ENCODE measurements at places on chromosomes 12 and 14. TPM values are rescaled to one million over a fixed set of nuclear protein-coding genes. Genes with fewer than 3 reads are reported as not detected.

GRCh38 chr12:8664228-8664913 is 1.7 kb upstream of the MFAP5 start:
- DNase-seq: no peak

DNA sequence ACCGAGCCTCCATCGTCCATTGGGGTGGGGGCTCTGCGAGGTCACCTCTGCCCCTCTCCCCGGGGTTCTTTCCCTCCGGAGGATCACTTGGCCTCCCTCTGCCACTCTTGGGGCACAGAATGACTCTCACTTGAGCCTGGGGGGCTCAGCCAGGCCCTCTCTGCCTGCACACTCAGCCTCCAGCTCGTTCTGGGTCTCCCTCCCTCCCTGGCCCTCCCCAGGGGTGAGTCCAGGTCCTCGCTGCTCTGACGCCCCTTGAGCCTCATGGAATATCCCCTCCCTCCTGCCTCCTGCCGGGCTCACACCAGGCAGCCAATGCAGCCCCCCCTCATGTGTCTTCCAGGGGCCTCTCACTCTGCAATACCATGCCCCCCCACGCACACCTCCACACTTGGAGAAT is 17.7 kb upstream of the SFSWAP start:
- no peak for DNase-seq

GRCh38 chr12:120194226-120194533 is 335 bp downstream of the GCN1 start:
- DNase-seq: no peak

- no peak for DNase-seq
Measured at GRCh38 chr14:100328495-100329163, 5.5 kb downstream of the SLC25A47 start.

DNA sequence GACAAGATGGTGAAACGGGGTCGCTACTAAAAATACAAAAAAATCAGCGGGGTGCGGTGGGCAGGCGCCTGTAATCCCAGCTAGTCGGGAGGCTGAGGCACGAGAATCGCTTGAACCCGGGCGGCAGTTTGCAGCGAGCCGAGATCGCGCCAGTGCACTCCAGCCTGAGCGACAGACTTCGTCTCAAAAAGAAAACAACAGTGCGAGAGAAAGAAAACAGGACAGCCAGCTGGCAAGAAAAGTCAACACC is 633 bp upstream of the RNU4-2 start:
- no peak for DNase-seq

- DNase-seq: no peak
Measured at GRCh38 chr12:26867080-26867479, 34.1 kb upstream of the ITPR2 start.

Gene TAS2R30
- 3.5 TPM for total RNA-seq

Gene DAD1
- 130 TPM for total RNA-seq

Gene CATSPERB
- 0.92 TPM for total RNA-seq

GRCh38 chr14:101254805-101255764 is 306.2 kb upstream of the DIO3 start:
- DNase-seq: no peak

Gene C1QL4
- not detected for total RNA-seq

DNA sequence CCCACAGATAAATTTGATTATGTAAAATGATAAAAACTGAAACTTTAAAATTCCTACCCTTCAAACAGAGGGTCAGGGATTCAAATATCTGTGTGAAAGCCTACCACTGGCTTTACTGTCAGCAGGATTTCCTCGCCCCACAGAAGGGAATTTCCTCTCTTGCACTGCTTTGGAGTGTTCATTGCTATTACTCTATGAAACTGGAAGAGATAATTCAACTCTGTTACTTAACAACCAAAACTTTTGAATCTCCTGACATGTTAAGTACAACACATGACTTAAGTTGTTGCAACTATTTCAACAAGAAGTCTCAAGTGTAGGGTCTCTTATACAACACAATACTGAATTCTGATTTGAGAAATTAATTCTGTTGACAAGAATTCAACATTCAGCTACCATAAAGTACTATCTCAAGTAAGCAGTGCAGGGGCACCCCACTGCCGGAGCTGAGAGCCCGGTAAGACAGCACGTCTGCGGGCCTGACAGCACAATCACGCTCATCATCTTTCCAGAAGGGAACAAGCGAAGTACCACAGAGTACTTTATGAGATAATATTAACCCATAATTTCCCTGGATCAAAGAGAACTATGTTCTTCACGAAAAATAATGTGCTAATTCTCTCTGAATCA is 22.9 kb downstream of the DICER1 start:
- no peak for DNase-seq

Gene RPGRIP1
- total RNA-seq: not detected

- DNase-seq: no peak
Measured at GRCh38 chr14:74140374-74140850, 55.7 kb downstream of the LIN52 start.

Gene CLECL1
- total RNA-seq: 1.6 TPM

- DNase-seq: no peak
Measured at GRCh38 chr12:21526721-21527345, 737 bp downstream of the SPX start.

GRCh38 chr12:84601483-84601882 is 311.1 kb downstream of the SLC6A15 start:
- DNase-seq: no peak

Gene HNF1A
- not detected for total RNA-seq

DNA sequence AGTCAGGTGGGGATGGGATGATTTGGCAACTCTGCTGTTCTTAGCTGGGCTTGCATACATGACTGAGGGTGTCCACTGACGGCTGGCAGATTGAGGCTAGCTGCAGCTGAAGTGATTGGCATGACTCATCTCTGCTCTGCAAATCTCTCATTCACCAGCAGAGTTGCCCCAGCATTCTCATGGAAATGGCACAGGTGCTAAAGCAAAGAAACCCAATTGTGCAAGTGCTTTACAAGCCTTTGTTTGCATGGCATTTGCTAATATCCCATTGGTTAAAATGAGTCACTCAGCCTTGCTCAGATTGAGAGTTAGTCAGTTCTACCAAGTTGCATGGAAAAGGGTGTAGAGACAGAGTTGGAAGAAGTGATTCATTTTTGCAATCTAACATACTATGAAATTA is 389.7 kb upstream of the FAR2 start:
- no peak for DNase-seq

Gene LACRT
- not detected for total RNA-seq

Gene BICDL1
- 64.8 TPM for total RNA-seq

Gene TAS2R13
- total RNA-seq: 1.1 TPM

GRCh38 chr12:80924437-80924836 is 13.3 kb downstream of the LIN7A start:
- DNase-seq: no peak

DNA sequence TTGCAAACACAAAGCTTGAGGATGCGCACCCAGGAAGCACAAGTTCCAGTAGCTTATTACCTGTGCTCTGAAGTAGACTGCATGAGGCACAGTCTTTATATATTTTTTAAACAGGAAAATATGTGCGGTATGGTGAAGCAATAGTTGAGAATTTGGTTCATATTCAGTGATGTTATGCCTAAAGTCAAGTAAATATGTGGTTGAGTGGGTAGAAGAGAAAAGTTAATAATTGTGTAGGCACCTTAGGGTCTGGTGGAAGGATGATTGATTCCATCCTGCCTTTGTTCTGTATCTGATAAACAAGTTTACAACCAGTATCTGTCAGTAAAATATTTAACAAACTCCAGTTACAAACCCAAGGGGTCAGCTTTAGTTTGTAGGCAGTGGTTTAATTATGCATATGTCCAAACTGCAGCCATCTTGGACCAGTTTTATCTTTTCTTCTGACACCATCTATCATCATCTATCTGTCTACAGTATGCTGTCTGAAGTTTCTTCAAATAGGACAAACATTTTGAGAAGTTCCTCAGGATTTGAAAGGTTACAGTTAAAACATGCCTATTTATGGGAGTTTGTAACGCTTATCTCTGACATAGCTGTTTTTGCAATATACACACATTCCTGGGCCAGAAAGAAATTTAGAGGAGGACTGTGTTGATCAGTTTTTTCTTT is 10.8 kb downstream of the SINHCAF start:
- no peak for DNase-seq

Gene LRRIQ1
- not detected for total RNA-seq

DNA sequence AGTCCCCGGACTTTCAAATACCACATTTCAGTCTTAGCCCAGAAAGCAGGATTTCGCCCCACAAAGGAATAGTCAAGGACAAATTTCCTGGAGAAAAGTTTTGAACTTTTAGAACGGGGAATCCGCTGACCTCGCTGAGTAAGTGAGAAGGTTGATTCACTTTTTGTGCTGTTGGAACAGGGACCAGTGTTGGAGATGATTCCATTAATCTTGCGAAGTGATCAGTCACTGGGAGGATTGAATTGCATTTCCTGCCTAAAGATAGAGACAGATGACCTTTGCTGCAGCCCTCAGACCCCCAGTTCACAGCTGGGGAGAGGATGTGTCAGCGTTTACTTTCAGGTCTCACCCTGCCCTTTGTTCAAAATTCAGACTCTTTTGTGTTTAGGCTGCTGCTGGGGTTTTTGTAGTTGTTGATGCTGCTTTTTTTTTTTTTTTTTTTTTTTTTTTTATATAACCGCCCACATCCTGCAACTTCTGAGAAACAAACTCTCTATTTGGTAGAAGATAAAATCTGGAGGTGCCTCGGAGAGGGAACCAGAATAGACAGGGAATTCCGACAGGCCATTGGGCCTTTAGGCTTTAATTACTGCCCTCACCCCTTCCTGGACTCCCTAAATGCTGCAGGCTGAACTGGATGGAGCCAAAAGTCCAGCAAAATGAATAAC is 9.8 kb upstream of the KDM2B start:
- peak; percentile 77 for DNase-seq
